ENCODE measurements at places on chromosomes 4 and X.
A peak's percentile ranks its signal among the peaks of the same experiment; 100 is the strongest.

DNA sequence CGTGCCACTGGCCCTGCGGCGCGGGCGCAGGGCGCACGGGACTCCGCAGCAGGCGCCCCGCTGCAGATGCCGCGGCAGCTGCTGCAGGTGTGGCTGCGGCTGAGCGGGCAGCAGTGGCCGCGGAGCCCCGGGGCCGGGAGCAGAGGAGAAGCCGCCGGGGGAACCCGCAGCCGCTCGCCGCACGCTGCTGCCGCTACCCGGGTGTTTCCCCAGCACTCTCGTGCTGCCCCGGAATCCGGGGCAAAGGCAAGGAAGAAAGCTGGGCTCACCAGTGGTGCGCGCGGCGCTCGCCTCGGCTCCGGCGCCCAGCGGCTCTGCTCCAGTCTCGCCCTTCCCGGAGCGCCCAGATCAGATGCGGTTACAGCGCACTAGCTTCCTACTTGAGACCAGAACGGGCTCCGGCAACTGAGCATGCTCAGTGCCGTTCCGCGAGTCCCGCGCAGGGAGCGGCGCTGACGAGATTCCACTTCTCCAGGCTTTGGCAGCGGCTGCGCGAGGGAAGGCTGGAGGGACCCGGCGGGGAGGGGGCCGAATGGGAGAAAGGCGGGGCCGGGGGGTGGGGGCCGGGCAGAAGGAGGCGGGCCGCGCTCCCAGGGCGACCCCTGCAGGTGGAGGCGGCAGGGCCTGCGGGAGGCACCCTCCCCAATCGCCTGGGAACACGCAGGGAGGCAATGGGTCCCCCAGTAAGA lies at the start of gene APBB2:
APBB2 (minus strand) TSS at position 407 of the 689 bp plus-strand sequence. CDS start 181,288 bp downstream, outside the sequence.
- peak; percentile 98 for DNase-seq

- DNase-seq = no peak
Measured at GRCh38 chr4:174946246-174946645, 28.1 kb downstream of the ADAM29 start.

DNA sequence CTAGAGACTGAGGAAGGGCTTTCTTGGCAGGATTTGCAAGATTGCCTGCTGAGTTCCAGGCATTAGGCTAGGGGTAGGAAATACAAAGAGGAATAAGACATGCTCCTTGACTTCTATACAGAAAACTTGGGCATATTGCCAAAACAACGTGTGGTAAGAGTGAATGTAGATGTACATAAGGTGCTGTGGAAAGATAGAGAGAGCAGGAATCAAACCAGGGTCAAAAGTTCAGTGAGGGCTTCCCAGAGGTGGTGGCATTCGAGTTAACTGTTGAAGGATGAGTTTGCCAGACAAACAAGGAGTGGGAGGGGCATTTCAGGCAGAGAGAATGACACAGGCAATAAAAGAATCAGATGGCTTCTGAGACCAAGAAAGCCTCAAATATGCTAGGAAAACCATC lies 187.9 kb downstream of the KDR start:
- no peak for DNase-seq

- peak; percentile 57 for DNase-seq
Measured at GRCh38 chr4:153684182-153684970, at the start of gene TLR2. TLR2 (plus strand) TSS chr4:153684280; CDS start chr4:153702908, 18,628 bp downstream.

- no peak for DNase-seq
Measured at GRCh38 chr4:38615847-38616246, 48.2 kb upstream of the KLF3 start.

DNA sequence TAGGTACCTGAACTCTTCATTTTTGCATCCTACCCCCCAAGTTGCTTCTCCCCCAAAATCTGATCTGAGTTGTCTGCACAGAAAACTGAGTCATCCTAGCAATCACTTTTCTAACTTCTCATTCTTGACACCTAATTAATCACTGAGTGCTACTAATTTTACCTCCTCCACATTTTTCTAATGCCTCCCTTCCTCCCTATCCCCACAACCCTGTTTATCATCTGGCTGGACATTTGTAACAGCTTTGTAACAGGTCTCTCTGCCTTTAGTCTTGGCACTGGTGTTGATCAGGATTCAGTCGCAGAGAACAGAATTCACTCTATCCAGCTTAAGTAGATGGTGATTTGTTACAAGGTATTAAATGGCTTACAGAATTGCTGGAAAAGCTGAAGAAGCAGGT lies 303.9 kb upstream of the GATB start:
- peak; percentile 47 for DNase-seq

DNA sequence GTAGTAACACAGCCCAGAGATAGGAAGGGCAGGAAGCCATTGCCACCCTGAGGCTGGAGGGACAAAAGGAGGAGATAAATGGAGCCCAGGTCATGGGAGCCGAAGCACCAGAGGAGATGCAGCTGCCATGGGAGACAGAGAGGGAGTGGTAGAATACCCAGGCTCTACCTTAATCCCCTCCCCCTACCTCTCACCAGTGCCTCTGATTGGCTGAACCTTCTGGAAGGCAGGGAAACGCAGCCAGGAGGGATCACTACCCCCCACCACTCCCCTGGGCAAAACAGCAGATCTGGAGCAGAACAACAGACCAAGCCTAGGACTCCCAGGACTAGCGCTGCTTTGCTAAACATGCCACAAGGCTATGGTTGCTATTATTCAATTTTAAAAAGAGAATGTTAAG lies 114.2 kb downstream of the ZNF827 start:
- DNase-seq = no peak

DNA sequence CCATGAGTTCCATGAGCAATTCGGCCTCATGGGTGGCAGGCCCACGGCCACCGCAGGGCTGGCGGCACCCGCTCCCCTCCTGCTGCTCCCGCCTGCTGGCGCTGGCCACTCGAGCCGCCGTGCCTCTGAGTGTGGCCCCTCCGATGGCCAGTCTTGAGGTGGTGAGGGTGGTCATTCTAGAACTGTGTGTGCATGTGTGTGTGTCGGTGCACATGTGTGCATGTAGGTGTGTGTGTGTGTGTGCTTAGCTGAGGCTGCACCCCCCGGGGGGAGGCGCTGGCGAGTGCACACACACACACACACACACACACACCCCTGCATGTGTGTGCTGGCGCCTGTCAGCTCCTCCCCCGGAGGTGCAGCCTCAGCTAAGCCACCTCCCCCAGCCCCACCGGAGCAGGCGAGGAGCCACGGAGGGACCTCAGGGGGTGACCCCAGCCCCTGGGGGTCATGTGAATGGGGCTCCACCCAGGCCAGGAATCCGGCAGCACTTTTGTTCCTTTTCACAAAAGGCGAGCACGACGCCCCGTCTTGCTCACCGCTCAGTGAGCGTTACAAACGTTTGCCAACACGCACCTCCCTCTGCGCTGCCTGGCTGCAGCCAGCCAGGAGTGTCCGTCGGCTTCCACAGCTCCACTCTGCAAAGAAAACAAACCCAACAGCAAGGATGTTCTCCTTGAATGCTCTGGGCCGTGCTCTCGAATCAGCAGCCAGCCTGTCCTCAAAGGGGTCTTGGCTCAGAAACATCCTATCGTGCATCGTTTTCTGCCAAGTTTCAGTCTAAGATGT lies 29.9 kb downstream of the FGFRL1 start:
- DNase-seq = peak; percentile 66

- peak; percentile 55 for DNase-seq
Measured at GRCh38 chrX:102712216-102712966, at the start of gene GPRASP2. GPRASP2 (plus strand) TSS chrX:102712448; CDS start chrX:102714870, 2,422 bp downstream.

DNA sequence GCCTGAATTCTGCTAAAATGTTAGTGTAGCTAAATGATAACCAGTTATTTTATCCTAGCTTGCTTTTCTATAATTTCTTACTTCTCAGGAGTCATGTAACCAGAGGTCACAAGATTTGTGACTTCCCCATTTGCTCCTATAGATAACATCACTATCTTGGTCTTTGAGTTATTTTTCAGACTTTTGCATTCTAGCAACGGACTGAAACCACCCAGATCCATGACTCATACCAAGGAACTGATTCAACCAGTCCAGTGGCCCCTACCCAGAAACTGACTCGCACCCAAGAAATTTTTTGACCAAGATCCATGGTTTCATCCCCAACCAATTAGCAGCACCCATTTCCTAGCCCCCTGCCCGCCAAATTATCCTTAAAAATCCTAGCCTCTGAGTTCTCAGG lies 50.0 kb downstream of the IQCM start:
- no peak for DNase-seq

DNA sequence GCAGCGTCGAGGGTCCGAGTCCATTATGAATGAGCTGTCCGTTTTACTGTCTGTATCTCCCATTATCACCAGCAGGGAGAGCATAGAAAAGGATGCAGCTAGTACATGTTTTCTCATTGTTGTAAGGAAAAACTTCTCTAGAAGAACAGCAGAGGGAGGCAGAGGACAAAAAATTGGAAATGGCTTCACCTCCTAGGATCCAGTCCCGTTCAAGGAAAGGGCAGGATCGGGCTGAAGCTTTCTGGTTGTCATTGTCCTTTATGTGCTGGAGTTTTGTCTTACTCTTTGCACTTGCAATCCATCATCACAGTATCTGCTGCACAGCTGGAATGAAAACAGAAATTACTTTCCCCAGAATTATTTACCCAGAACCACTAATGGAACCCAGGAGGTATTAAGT lies 14.7 kb downstream of the NDP start:
- peak; percentile 68 for DNase-seq

GRCh38 chr4:91909963-91910362 lies 393.8 kb upstream of the GRID2 start:
- peak; percentile 7 for DNase-seq

- DNase-seq = no peak
Measured at GRCh38 chr4:112550728-112551127, 34.7 kb upstream of the NEUROG2 start.

DNA sequence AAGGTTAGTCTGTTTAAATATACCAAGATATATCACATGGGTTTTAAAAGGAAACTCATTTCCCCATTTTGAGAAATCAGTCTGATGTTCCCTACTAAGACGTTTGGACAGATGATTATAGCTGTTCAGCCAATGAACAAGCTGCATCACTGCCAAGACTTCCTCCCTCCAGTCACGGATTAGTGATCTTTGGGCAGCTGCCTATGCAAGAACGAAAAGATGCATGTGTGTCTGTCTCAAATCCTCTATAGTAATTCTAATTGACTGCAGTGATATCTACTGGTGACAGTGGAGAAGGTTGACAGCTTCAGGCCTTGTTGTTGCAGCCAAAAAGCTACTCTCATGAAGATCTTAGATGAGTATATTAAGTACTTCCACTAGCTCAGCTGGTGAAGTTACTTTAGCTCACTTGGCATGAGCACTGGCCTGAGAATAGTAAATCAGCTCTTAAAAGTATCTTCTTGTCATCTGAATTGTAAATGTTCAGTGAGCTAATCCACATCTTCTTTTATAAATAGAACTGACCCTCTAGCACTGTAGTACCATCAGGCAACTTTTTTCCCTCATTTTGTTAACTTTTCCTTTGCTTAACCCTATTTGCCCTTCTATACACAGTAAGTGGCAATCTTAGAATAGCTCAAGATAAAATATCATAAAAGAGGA lies 134.5 kb upstream of the PCDH10 start:
- DNase-seq = no peak

GRCh38 chrX:101759000-101759399 lies 99.3 kb upstream of the ARMCX2 start:
- peak; percentile 63 for DNase-seq

DNA sequence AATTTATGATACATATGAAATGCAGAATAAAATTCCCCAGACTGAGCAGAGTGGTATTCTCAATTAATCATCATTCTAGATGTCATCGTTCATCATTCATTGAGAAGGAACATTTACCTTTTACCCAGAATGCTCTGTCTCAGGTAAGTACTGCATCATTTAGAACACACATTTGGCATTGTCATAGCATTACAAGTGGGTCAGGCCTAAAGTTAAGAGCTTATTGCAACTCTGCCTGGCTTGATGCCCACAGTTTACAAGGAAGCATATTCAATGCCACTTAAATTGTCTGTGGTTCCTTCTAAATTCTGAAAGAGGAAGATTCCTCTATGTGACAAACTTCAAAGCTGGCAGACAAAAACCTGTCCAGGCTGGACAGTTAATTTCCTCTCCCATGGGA lies 87.3 kb downstream of the CAMK2D start:
- no peak for DNase-seq

DNA sequence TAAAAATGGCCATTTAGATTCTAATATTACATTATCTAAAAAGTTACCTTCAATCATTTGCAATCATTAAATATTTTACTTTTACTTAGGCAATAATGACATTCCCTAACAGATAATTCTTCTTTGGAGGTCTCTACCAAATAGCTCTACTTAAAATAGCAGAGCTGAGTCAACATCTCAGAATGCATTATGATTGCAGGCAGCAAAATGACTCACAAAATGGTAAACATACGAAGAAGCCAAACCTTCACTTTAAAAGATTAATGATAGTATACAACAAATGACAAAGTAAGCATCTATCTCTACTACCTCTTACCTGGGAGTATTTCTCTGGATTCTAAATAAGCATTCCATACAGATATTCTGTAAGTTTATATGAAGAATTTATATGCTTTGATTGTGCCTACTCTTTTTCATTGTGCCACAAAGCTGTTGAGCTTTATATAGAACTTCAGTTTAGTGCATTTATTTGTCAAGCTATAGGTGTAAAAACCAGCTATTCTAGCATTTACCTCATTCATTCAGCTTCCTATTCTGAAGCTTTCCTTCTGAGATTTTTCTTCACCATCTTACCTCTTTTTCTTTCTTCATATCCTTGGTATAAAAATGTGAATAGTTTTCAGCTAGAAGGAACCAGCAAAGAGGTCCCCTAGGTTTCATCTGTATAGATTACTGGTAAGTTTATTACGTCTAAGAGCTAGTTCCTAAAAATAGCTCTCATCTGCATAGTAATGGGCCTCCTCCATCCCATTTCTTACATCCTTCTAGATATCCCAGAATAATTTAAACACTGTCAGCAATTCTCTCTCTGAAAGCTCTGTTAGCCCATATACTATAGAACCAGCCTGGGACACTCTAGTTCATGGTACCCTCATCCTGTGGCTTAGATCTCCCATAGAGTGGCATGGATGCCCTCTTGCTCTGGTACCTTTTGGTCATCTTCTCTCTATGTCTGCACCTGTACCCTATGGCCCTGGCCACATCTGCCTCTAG lies 17.2 kb upstream of the SPCS3 start:
- no peak for DNase-seq

- DNase-seq = no peak
Measured at GRCh38 chr4:32790803-32791202, 2070.6 kb downstream of the PCDH7 start.

DNA sequence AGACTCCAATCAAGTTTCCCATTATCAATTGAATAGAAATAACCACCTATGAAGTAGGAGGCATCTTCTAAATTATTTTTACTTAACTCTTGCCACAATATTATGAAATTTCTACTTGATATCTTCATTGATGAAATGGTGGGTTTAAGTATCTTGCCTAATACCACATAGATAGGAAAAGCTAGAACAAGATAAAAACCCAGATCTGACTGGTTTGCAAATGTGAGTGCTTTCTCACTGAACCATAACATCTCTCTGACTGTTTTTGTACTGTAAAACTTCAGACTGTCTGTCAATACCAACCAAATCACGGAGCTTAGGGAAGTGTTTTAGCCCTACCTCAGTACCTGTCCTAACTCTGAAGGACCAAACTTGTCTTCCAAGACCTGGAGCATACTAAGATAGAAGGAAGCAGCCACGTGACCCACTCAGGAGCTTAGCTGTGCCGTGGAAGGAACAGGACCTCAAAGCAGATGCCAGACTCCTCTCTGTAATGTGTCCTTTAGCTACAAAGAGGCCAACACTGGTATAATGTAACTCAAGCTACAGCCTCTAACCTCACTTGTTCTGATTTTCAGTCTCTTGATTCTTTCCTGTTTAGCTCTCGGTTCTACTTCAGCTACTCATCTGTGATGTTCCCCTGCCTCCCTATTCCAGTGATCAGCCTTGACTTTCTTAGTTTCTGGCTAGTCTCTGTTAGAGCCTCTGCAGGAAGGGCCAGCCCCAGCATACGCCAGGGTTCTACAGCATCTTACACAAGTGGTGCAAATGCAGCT lies 84.4 kb downstream of the LRP2BP start:
- DNase-seq = no peak

- DNase-seq = no peak
Measured at GRCh38 chr4:156705311-156705710, 266.3 kb downstream of the PDGFC start.
